AG08395 (cell line): ENCODE measurements at places on chromosomes 16 and 17.

DNA sequence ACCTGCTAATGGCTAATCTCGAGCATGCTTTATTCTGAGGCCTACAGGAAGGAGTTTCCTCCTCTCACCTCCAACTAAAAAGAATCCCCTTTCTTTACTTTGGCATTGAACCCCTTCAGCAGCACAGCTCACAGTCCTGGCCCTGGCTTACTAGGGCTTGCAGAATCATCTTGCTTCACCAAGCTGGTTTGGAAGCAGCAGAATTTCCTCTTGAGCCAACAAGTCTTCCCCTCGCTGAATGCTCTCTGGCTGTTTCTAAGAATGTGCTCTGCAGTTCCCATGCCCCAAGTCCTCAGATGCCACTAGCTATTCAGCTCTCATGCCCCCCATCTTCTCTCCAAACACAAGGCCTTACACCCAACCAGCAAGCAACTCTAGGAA is 271.2 kb downstream of the NTN1 start:
- DNase-seq, result no peak

GRCh38 chr17:75059369-75060345 is 12.6 kb downstream of the KCTD2 start:
- peak; percentile 80 for DNase-seq

DNA sequence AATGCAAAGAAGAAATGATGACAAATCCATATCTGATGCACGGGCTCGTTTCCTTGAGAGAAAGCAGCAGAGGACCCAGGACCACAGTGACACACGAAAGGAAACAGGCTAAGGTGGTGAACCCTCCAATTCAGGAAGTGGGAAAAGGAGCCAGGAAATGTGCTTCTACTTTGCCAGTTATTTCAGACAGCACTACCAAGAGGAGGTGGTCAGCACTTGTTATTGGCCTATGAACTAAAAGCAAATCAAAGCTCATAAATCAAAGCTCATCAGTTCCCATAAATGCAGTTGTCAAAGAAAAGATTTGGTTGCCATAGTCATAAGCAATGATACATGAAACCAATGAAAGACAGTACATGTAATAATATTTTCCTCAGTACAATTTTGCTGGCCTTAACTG is 12.6 kb upstream of the CLTC start:
- DNase-seq, result no peak

- DNase-seq, result no peak
Measured at GRCh38 chr16:67163164-67163998, 1.2 kb upstream of the HSF4 start.

GRCh38 chr17:15782866-15783265 is 50.8 kb downstream of the TBC1D26 start:
- DNase-seq, result peak; percentile 60

DNA sequence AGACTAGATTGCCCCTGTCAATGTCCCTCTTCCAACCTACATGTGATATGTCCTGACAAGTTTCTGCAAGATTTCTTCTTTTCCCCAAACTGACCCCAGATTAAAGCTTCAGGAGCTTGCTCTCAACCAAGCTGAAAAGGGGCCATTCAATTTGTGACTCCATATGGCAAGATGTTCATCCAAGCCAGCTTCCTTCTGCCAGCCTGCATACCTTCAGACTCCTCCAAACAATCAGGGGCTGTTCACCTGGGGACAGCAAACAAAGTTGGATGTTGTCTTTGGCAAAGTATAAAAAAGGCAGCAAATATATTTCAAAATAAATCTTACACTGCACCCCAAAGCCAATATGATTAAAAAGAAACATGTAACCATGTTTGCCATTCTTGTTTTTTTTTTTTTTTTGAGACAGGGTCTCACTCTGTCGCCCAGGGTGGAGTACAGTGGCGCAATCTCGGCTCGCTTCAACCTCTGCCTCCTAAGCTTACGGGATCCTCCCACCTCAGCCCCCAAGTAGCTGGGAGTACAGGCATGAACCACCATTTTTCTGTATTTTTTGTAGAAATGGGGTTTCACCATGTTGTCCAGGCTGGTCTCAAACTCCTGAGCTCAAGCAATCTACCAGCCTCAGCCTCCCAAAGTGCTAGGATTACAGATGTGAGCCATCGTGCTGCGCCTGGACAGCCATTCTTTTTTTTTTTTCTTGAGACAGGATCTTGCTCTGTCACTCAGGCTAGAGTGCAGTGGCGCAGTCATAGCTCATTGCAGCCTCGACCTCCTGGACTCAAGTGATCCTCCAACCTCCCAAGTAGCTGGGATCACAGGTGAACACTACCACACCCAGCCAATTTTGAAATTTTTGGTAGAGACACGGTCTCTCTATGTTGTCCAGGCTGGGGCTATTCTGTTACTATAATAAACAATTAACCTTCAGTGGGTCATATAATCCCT is 50.0 kb upstream of the AKAP1 start:
- DNase-seq, result no peak

DNA sequence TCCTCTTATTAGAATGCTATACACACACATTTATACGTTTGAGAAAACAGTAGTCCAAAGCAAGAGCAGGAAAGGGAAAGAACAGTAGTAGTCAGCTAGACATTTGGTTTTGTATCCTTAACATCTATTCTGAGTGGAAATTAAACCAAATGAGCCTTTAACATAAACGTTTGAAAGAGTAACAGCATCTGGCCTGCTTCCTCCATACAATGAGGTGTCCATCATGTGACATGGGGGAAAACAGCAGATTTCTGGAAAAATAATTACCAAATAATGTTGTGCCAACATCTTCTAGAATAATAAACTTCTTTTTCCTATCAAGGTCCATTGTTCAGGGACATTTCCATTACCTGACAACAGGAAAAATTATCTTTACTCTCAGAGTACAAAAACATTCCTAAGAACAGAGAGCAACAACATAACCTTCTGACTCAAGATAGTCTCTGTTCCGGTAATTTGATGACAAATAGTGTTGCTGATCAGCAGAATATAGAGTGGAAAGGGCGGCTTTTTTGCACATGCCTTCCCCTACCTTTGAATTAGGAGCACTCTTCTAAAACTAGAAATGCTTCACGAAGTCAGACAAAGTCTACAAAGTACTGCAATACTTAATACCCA is 20.2 kb downstream of the CYTH1 start:
- DNase-seq, result no peak

DNA sequence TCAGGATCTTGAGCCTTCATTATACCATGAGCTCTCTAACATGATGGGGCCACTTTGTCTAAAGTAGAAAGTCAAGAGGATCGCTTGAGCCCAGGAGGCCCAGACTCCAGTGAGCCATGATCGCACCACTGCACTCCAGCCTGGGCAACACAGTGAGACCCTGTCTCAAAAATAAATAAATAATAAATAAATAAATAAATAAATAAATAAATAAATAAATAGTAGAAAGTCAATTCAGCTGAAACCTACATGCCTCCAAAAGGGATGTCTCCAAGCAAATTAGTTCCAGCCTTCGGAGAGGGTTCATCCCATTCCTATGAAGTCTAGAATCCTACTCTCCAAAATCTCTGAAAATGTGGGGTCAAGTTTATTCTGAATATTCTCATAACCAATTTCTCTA is 26.0 kb downstream of the C17orf67 start:
- DNase-seq, result no peak

DNA sequence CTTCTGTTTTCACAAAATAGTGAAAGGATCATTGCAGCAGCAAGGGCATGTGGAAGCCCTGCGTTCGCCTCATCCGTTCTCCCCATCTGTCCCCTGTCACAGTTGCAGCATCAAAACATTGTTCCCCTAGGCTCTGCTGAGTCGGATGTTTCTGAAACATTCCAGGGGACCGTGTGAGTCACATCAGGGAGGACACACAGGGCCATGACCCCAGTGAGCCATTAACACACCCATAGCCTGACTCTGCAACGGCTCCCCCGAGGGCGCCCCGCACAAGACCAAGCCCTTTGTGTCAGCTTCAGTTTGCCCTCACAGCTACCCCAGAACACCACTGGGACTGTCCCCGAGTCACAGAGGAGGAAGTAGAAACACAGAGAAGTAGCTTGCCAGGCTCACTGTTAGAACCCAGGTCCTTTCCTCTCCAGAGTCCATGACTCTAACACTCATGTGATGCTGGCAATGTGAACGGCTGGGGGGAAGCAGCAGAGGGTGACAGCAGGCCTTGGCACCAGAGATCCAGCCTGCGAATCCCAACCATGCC is 63.3 kb upstream of the HSBP1 start:
- peak; percentile 76 for DNase-seq

DNA sequence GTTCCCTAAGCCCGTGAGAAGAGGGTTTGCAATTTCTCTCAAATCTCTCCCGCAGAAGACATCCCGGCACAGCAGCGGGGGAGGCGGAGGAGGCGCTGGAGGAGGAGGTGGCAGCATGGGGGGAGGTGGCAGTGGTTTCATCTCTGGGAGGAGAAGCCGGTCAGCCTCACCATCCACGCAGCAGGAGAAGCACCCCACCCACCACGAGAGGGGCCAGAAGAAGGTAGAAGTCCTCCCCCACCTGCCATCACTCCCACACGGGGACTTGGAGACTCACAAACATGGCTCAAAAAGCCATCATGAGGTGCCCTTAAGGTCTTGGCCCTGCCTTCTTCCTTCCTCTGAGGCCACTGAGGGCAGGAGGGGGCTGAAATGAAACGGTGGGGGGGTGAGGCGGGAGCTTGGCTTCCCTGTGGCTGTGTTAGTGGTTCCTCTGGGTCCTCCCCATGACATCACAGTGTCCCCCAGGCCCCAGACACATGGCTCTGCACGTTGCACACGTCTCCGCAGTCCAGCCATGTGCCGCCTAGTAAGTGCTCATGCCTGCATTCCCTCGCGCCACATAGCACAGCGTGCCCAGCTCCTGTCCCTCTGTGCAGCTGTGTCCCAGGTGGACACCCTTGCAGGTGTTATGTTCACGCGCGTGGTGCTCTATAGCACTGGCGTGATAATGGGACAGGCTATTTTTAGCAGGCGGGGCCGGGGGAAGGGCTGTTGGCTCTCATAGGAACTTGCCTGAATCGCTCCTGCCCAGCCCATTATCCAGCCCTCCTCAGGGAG is 6.9 kb downstream of the MLLT6 start:
- DNase-seq, result no peak

DNA sequence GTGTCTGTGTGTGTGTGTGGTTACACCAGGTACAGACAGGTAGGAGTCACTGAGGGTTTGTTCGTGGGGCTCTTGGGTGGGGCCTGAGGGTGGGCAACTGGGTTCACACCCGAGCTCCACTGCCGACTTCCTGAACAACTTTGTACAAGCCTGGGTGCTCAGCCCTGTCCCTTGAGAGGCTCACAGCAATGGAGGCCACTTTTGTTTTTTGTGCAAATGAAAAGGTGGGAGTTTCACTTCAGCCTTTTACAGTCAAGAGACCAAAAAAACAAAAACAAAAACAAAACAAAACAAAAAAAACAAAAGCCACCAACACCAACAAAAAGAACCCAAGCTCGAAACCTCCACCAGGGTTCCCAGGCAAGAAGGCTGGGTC is 2.4 kb downstream of the RHBDF2 start:
- DNase-seq, result no peak

DNA sequence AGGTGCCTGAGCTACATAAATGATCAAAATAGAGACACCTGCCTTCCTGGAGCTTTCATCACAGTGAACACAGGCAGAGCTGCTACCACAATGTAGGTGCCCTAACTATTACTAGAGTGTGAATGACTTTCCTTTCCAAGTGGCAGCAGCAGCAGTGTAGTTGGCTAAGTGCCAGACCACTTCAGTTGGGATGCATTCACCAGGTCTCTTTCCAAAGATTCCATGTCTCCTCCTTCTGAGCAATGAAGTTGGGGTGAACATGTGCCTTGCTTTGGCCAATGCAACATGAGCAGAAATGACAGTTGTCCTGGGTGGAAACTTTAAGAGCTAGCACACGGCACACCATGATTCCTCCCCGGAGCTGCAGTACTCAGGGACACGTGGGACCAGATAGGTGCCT is 23.3 kb upstream of the CACNG4 start:
- no peak for DNase-seq

DNA sequence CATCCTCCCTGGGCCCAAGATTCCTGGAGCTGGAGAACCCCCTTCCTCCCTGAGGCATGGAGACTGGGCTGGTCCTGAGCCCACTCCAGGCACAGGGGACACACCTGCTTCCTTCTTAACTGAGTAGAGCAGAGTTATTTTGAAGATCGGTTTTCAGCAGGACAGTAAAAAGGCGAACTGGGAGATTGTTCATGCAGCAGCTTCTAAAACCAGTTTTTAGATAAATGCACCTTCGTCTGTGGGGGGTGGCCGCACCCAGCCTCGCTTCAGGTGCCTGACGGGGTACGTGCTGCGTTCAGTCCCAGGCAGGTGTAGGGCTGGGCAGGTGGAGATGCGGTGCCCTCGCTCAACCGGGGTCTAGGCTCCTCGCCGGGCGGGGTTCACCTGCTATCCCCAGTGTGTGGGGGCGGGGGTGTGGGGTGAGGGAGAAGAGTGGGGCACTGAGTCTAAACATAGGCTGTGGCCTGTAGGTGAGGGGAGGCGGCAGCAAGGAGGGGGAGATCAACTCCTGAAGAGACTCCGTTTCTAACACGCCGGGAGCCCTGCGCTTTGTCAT is 69.5 kb downstream of the JPH3 start:
- no peak for DNase-seq

DNA sequence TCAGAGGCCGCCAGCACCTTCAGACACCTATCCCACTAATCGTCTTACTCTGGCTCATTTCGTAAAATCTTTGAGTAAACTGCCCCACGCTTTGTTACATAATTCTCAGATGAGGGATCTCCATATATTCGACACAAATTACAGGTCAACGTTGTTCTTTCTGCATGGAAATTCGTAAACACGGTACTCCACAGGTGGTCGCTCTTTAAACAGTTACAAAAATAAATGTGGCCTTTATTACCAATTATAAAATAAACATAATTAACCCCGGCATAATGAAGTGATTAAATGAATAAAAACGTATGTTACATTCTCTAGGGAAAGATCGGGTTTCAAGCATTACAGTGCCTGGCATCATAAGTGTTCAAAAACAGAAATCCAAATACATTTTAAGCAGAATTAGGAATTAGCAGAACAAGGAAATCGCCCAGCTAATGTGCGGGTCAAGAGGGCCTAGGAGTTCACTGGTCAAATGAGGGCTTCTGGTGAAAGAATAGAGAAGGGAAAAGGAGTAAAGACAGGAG is 943 bp upstream of the PIP4K2B start:
- DNase-seq, result no peak

- DNase-seq, result no peak
Measured at GRCh38 chr16:30151091-30151490, 28.1 kb upstream of the MAPK3 start.

DNA sequence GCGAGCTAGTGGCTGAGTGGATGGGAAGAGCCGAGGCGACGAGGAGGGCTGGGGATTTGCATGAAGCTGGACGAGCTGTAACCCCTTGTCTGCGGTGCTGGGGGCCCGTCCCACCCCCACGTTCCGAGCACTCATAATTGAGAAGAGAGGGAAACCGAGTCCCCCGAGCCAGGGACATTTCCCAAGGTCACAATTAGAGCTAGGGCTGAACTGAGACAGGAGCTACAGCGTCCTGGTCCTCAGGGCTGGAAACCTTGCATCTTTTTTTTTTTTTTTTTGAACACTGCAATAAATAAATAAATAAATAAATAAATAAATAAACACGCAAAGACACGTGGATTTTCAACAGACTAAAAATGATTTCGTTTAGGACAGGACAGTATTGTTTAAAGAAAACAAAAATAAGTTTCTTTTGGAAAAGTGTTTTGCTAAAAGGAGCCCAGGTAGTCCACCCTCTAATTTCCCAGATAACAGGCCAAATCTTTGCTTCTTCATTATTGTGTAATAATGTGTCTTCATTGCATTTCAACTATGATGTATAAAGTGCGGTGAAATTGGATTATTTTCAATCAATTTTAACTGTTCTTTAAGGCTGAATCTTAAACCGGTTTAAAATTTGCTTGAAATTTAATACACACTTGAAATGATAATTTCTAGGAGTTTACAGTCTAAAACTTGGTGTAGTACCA is 992 bp downstream of the GDPD1 start:
- no peak for DNase-seq
